Colonic mucosa (tissue), 4 donors: ENCODE measurements at places on chromosomes 12 and 14. TPM values are rescaled to one million over a fixed set of nuclear protein-coding genes. Genes with fewer than 3 reads are reported as not detected.
A peak's percentile ranks its signal among the peaks of the same experiment; 100 is the strongest.

DNA sequence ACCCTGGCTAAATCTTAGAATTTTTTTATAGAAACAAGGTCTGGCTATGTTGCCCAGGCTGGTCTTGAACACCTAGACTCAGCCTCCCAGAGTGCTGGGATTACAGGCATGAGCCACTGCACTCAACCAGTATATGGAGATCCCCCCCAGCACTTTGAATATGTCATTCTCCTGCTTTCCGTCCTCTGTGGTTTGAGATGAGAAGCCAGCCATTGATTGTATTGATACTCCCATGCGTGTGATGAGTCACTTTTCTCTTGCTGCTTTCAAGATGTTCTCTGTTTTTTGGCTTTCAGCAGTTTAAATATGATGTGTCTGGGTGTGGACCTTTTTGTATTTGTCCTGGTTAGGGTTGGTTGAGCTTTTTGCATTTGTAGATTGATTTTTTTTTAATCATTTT, 75.2 kb upstream of the DNM1L start:
- no peak for DNase-seq
- no peak overlapping the region for H3K27ac ChIP-seq
- H3K4me1 ChIP-seq: no peaks in the 10 kb centered on the region
- no peaks in the 10 kb centered on the region for H3K27me3 ChIP-seq
- H3K36me3 ChIP-seq: peaks cover 4% of the 10 kb centered on the region

DNA sequence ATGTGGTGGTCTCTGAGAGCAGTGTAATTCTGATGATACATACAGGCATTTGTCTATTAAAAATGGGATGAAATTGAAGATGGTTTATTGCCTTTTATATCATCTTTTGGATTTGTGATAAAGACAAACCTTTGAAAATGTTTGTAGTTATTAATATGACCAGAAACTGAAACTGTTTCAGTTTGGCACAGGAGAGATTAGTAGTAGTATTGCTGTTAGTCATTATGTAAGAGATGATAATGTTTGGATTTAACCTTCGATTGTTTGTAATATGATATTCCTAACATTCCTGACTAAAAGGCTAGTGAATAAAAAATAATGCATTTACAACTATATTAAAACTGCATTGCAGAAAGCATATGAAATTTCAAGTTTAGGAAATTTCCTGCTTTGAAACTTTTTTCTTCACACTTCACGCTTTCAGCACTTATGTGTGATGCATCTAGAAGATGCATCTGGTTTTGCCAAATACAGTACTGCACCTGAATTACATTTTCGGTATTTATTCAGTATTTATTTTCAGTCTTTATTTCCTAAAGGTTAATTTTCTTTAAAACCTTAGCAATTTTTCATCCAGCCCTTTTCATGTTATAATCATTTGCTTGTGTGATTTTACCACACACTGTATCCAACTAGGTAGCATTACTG, 25.5 kb downstream of the ADIPOR2 start:
- no peak overlapping the region for H3K27ac ChIP-seq
- H3K27me3 ChIP-seq: no peaks in the 10 kb centered on the region
- H3K4me3 ChIP-seq: no peak overlapping the region
- H3K36me3 ChIP-seq: no peaks in the 10 kb centered on the region
- peaks cover 9% of the 10 kb centered on the region for H3K4me1 ChIP-seq

DNA sequence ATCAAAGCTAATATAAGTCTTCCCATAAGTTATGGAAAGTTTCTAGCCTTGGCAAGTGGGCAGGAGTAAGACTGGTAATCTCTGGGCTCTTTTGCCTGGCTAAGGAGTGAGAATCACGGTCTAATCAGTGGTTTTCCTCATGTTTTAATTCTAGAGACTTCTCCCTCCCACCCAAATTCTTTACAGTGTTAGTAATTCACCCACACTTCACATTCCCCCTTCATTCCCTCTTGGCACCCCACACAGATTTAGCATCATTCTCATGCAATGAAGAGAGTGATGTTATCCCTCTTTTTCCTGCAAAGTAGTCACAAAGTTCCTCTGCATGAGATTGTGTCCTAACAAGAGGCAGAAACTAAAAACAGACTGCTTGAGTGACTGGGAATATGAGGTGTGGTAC, 28.6 kb upstream of the CACNA2D4 start:
- H3K27ac ChIP-seq: no peak overlapping the region
- H3K4me1 ChIP-seq: no peaks in the 10 kb centered on the region
- H3K27me3 ChIP-seq: no peaks in the 10 kb centered on the region
- no peak for DNase-seq

GRCh38 chr14:44798386-44799242, 163.1 kb downstream of the KLHL28 start:
- H3K27ac ChIP-seq: no peak overlapping the region
- no peak for DNase-seq
- no peaks in the 10 kb centered on the region for H3K4me1 ChIP-seq
- H3K36me3 ChIP-seq: no peaks in the 10 kb centered on the region
- no peak overlapping the region for H3K4me3 ChIP-seq

- H3K27ac ChIP-seq: no peak overlapping the region
- H3K4me1 ChIP-seq: no peaks in the 10 kb centered on the region
- H3K36me3 ChIP-seq: no peaks in the 10 kb centered on the region
- H3K4me3 ChIP-seq: no peak overlapping the region
Measured at GRCh38 chr12:2488131-2488530, 306.6 kb upstream of the FKBP4 start.

DNA sequence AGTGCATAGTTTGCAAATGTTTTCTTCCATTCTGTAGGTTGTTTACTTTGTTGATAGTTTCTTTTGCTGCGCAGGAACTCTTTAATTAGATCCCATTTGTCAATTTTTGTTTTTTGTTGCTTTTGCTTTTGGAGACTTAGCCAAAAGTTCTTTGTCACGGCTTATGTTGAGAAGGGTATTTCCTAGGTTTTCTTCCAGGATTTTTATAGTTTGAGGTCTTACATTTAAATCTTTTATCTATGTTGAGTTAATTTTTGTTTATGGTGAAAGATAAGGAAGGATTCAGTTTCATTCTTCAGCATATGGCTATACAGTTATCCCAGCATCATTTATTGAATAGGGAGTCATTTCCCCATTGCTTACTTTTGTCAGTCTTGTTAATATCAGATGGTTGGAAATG, 51.9 kb downstream of the SYNE2 start:
- no peaks in the 10 kb centered on the region for H3K4me1 ChIP-seq
- H3K27me3 ChIP-seq: no peaks in the 10 kb centered on the region
- H3K36me3 ChIP-seq: no peaks in the 10 kb centered on the region
- H3K4me3 ChIP-seq: no peak overlapping the region

DNA sequence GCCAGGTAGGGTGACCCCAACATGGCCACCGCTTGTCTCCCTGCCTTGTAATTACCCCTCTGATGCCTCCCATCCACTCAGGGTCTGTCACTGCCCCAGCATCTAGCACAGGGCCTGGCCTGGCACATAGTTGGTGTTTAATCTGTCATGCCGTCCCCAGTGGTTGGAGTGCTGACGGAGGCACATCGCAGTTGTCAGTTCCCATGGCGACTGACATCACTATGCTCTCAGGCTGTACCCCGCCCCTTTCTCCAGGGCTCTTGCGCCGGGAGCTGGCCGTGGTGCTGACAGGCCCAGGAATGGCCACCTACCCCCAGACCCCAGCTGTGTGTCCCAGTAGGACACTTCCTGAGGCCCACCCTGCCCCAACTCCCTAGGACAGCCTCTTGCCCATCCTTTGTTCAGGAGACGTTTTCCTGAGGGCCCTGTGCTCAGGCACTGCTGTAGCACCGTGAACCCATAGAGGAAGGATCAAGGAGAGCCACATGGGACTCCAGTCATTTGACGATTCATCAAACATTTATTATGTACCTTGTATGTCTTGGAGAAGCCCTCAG, 23.0 kb downstream of the FAM222A start:
- H3K4me1 ChIP-seq: no peaks in the 10 kb centered on the region
- no peak overlapping the region for H3K27ac ChIP-seq
- no peak overlapping the region for H3K4me3 ChIP-seq

- H3K36me3 ChIP-seq: no peaks in the 10 kb centered on the region
- H3K4me3 ChIP-seq: no peak overlapping the region
Measured at GRCh38 chr12:89212339-89212771, 139.9 kb downstream of the DUSP6 start.

DNA sequence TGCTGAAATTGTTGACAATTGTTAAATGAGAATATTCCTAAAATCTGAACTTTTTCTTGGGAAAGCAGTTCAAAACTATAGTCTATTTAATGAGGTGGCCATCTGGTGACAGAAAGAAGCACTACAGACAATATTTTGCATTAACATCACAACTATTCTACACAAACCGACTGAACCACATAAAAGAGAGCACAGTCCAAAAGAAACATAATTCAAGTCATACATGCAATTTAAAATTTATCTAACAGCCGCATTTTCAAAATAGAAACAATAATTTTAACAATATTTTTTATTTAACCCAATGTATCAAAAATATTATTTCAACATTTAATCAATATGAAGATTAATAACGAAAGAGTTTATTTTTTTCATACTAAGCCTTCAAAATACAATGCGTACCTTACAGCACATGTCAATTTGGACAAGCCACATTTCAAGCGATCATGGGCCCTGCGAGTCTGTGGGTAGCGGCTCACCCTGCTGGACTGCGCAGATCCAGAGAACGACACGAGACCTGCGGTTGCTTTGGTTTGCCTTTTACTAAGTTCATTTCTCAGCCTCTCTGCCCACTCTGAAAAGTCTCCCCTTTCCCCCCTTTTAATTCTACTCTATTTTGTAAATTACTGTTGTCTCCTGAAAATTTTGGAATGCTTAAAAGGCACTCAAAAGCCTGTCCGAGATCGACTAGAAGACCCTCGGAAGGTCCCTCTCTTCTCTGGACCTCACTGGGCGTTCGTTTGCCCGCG, 947 bp upstream of the LRRC9 start:
- H3K27ac ChIP-seq: no peak overlapping the region
- no peaks in the 10 kb centered on the region for H3K36me3 ChIP-seq
- H3K4me1 ChIP-seq: peaks cover 5% of the 10 kb centered on the region
- peak overlapping the region; percentile 23 for H3K4me3 ChIP-seq
- peaks cover 15% of the 10 kb centered on the region for H3K27me3 ChIP-seq

DNA sequence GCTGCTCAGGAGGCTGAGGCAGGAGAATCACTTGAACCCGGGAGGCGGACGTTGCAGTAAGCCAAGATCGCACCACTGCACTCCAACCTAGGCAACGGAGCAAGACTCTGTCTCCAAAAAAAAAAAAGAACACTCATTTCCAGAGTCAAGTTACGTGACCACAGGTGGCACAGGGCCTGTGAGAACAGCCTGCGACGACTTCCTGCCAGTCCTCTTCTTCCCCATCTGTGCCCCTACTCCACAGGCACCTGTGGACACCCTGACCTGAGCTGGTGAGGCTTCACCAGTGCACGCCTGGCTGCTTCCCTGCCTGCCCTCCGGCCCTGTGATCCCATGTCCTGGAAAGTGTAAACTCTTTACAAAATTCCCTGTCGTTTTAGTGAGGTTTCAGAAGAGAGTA, 77.7 kb downstream of the PPP2R5C start:
- no peaks in the 10 kb centered on the region for H3K36me3 ChIP-seq
- H3K27me3 ChIP-seq: no peaks in the 10 kb centered on the region
- H3K27ac ChIP-seq: no peak overlapping the region
- DNase-seq: no peak
- peaks cover 8% of the 10 kb centered on the region for H3K4me1 ChIP-seq

DNA sequence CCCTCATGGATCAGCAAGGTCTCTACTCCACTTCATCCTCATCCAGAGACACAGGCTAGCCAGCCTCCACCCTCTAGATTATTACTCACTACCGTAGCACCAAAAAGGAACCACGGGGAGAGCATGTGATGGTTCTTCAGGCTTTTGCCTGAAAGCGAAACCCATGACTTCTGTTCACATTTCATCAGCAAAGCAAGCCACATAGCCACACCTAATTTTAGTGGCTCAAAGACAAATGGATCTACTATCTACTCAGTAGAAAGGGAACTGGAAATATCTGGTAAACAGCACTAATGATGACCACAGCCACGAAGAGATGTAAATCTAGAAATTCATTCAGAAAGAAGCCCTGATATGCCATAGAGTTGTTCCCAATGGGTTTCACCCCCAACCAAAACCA, 51.4 kb downstream of the VCPKMT start:
- H3K4me1 ChIP-seq: peaks cover 28% of the 10 kb centered on the region
- H3K36me3 ChIP-seq: no peaks in the 10 kb centered on the region
- peak overlapping the region; percentile 25 for H3K27ac ChIP-seq
- peak; percentile 64 for DNase-seq
- no peak overlapping the region for H3K4me3 ChIP-seq

- no peaks in the 10 kb centered on the region for H3K36me3 ChIP-seq
- H3K4me1 ChIP-seq: peaks cover 3% of the 10 kb centered on the region
- no peaks in the 10 kb centered on the region for H3K27me3 ChIP-seq
- no peak for DNase-seq
- no peak overlapping the region for H3K27ac ChIP-seq
Measured at GRCh38 chr12:681568-682256, 18.5 kb upstream of the NINJ2 start.

GRCh38 chr14:103765526-103765925, 49.9 kb downstream of the ZFYVE21 start:
- H3K27me3 ChIP-seq: no peaks in the 10 kb centered on the region
- H3K4me3 ChIP-seq: no peak overlapping the region
- H3K36me3 ChIP-seq: no peaks in the 10 kb centered on the region
- H3K27ac ChIP-seq: no peak overlapping the region
- no peaks in the 10 kb centered on the region for H3K4me1 ChIP-seq

GRCh38 chr12:52270541-52271070, 3.8 kb upstream of the KRT86 start:
- no peak overlapping the region for H3K4me3 ChIP-seq
- no peak for DNase-seq
- H3K4me1 ChIP-seq: no peaks in the 10 kb centered on the region
- no peaks in the 10 kb centered on the region for H3K27me3 ChIP-seq
- no peaks in the 10 kb centered on the region for H3K36me3 ChIP-seq

DNA sequence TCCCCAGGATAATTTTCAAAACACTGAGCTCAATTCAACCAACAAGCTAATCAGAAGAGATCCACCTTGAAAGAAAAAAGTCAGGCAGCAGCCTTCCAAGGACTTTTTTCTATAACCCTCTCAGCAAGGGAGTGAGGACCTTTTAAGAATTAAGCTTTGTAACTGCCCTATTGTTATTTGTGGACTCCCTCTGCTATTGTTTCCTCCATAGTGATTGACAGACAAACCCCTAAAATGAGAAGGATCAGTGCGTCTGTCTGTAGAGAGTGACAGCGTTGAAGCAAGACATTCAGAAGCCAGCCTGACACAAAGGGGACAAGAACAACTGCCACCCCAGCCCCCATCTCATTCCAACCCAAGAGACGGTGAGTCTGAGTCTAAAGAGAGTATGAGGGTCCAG, 30.3 kb upstream of the BTG1 start:
- no peak for DNase-seq
- no peak overlapping the region for H3K27ac ChIP-seq
- no peak overlapping the region for H3K4me3 ChIP-seq
- no peaks in the 10 kb centered on the region for H3K4me1 ChIP-seq
- no peaks in the 10 kb centered on the region for H3K27me3 ChIP-seq

- no peaks in the 10 kb centered on the region for H3K27me3 ChIP-seq
- no peak for DNase-seq
- no peak overlapping the region for H3K27ac ChIP-seq
- H3K4me1 ChIP-seq: no peaks in the 10 kb centered on the region
- H3K36me3 ChIP-seq: no peaks in the 10 kb centered on the region
Measured at GRCh38 chr12:1398673-1399072, 195.7 kb downstream of the FBXL14 start.

The OTOGL gene
- 0.08 TPM for total RNA-seq

The TAS2R13 gene
- total RNA-seq: 1.0 TPM

The RAD9B gene
- 0.19 TPM for total RNA-seq

The TECPR2 gene
- total RNA-seq: 16.5 TPM

The DAO gene
- 2.2 TPM for total RNA-seq

The ZFHX2 gene
- total RNA-seq: 2.0 TPM

The LRRK2 gene
- 1.7 TPM for total RNA-seq

The FAM234B gene
- total RNA-seq: 1.5 TPM

The C12orf50 gene
- not detected for total RNA-seq
